Iris pigment epithelial cell (primary cell): ENCODE measurements at places on chromosomes 13 and 19.

DNA sequence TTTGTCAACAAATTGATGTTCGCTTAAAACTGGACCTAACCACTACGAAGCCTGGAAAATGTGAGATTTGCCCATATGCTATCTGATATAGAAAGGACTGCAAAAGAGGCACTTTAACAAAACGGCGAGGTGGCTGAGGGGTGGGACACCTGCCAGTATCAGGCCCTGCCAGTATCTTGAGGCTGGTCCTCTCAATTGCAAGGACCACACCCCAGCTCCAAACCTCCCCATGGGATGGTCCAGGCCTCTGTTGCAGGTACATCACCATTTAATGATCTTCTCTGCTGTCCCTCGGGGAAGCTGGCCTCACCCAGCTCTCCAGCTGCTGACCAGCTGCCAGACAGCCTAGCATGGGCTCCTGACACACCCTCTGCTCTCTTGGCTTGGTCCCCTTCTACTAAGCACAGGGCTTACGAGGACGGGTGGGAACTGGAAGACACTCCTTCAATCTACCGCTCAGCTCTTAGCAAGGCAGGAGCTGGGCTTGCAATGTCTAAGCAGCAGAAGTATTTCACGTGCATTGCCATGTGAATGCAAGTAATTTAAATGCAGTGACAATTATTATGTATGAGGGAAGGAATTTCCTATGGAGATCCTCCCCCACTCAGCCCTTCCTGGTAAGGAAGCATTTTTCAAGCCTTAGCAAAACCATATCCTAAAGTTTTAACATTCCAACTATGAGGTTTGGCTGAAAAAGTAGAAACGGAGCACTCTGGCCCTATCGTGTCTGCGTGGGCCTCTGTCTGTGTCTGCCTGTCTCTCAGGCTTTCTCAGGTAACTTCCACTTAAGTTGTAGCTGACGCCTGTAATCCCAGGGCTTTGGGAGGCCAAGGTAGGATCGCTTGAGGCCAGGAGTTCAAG lies 63.9 kb downstream of the LATS2 start:
- DNase-seq = peak; percentile 94

DNA sequence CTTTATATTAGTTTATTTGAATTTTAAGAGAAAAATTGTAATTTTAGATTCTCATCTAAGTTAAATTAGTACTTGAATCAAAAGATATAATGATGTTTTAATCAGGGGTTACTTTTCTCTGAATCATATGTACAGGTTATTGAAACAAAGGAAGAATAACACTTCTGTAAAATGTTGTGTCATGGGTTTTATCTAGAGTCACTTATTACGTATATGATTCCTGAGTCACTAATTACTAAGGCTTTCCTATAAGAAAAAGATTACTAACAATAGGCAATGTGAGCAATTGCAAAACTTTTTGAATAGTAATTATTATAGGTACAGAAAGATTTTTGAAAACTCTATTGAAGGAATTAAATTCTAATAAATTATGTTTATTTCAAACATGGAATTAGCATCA lies 99.2 kb upstream of the KLF5 start:
- peak; percentile 31 for DNase-seq

DNA sequence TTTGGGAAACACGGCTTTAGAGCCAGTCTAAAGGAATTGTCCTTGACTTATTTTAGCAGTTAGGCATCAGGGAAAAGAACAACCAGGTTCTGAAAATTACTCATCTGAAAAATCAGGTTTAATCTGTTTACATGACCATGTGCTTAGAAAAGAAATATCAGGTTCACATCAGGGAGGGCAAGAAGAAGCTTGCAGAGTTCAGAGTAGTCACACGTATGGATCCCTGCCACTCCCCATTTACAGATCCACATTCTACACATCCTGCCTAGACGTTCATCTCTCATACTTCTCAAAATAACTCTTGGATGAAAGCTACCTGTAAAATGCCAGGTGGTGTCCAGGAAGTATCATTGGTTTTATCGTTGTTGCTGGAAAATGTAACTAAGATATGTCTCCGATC lies 14.0 kb upstream of the PHF11 start:
- no peak for DNase-seq

GRCh38 chr13:110341445-110342244 lies 34.6 kb downstream of the COL4A2 start:
- DNase-seq = peak; percentile 89

DNA sequence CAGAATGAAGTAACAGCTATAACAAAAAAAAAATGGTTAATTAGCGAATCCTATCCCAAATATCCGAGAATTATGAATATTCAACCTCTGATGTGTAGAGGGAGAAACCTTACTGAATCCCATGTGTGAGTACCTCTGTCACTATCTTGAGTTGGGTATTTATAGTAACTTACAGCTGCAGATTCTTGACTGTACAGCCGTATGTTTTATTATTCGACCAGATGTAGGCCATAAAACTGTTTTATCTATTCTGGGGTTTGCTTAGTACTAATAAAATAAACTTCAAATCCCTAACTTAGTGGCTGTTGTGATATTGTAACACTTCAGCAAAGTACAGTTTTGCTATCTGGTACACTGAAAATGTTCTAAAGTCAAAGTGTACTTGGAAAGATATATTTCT lies 120.0 kb downstream of the EFNB2 start:
- DNase-seq = no peak

- DNase-seq = no peak
Measured at GRCh38 chr19:351976-352625, 7.5 kb upstream of the MIER2 start.

DNA sequence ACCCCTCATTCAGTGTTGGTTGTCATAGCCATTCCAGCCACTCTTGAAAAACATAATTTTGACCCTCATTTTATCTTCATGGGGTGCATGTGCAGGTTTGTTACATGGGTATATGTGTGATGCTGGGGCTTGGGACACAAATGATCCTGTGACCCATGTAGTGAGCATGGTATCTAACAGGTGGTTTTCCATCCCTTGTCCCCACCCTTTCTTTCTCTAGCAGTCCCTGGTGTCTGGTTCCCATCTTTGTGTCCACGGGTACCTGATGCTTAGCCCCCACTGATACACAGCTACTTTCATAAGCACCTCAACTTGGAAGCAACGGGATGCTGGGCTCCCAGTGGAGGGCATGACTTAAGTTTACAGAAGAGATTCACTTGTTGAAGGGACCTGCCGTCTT lies 373.5 kb downstream of the UQCRFS1 start:
- no peak for DNase-seq

GRCh38 chr13:60627071-60627686 lies 230.2 kb downstream of the TDRD3 start:
- peak; percentile 20 for DNase-seq

GRCh38 chr13:91805605-91806004 lies 407.2 kb downstream of the GPC5 start:
- DNase-seq = no peak

DNA sequence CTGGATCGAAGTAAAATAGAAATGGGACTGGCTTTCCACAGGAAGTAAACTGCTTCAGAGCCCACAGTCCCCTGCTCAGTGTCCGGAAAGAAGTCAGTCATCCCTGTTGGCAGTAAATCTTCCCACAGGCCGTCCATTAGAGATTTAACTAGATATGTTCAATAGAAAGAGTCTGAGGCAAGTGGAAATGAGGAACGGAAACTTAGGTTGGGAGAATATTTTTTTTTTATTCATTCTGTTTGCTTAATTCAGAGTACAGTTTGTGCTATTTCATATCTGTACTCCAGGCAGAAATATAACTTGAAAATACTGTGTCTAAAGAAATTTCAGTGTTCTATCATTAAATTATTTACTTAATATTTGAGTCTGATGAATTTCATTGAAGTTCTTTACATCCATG lies 22.7 kb downstream of the SLC25A15 start:
- no peak for DNase-seq

DNA sequence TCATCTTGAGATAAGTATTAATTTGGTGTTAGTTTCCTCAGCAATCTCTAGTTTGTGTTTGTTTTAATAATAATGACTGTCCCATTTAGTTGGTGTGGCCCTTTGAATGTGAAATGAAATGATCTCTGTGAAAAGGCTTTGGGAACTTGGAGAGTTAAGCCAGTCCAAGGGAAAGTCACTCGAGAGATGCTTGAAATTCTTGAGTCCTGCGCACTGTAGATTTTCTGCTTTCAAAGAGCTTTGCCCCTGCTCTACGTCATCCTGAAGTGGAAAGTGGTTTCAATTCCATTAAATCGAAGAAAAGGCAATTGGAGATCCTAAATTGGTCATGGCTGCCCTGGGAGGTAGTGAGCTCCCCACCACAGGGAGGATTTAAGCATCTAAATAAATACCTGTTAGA lies 403.8 kb downstream of the ZNF536 start:
- DNase-seq = no peak

DNA sequence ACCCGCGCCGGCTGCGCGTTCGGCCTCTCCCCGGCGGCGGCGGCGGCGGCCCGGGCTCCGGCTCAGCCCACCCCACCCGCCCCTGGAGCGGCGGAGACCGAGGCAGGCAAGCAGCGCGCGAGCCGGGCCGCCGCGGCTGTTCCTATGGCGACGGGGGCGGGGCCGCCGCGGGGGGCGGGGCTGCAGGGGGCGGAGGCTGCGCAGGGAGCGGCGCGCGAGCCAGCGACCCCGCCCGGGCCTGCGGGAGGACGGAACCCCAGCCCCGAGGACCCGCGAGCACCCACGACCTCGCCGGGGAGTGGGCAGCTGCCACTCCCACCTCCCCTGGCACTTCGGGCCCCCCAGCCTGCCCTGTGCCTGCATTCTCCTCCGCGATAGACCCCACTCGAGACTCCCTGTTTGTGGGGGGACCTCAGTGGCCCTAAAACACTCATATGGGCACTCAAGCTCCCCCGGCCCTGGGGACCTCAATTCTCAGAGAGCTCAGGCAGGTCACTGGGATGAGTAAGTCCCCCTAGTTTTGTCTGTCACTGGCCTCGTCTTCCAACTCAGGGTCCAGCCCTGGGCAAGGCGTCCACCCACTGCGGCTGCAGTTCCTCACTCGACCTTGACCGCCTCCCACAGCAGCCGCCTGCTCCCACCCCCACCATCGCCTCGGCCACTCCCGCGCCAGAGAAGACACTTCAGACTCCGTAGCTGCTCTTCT lies at the start of gene CTXN1:
CTXN1 (minus strand) TSS at position 115 of the 706 bp plus-strand sequence. CDS start 597 bp downstream, outside the sequence.
- DNase-seq = peak; percentile 36

DNA sequence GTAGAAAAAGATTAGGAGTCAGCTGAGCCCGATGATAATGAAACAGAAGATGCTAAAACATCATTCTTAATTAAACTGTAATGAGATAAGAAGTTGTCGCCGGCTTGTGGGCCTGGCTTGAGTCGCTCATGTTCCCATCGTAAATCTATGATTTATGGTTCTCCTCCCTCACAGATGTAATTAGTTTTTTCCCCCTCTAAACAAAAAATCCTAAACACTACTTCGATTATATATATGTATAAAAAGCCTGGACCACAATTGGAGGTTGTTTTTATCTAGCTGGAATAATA lies 151.3 kb downstream of the PTPRS start:
- no peak for DNase-seq

GRCh38 chr19:38730731-38731589 lies 13.3 kb downstream of the CAPN12 start:
- no peak for DNase-seq

- DNase-seq = no peak
Measured at GRCh38 chr13:98875146-98875729, 102.6 kb downstream of the DOCK9 start.

DNA sequence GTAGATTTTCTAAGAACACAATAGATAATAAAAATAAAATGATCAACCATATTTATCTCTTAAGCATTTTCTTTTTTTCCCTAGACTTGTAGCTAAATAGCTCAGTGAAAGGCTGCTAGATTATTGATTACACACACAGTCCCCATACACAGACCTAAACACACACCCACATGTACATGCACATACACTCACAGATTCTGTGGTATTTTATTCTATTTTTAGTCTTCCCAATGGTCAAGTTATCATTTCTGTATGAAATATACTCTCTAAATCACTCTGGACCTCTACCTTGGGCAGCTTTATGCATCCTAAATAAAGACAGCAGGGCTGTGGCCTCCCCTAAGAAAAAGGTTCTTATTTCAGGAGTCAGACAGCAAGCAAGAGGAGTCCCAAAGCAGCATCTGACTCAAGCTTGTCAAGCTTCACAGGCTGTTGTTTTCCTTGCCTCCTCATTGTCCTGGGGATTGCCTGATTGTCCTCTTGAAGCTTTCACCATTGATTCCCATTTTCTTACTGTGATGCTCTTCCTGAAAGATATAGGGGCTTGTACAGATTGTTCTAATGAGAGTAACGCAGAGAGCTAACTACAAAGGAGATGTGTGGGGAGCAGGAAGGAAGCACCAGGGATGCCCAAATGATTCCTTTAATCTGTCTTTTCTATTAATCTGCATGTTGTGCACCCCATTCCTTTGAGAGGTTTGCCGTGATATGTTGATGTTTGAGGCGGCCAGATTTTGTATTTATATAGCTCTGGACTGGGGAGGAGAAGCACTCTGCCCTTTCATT lies 986.5 kb downstream of the PCDH17 start:
- DNase-seq = no peak

DNA sequence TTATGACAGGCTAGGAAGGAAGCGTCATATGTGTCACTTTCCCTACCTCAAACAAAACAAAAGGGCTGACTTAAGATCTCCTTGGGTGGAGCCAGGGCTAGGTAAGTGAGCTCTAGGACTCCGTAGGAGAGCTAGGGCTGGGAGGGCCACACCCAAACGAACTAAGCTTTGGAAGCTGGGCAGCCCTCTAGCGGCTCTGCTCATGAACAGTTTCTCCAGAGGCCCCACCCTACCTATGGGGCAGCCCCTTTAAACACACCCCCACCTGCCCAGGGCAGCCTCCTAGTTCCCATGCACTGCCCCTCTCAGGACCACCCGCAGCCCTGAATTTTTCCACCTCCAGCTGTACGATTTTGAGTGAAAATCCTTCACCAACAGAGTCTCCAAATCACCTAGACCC lies 3.5 kb downstream of the PEG3 start:
- no peak for DNase-seq

DNA sequence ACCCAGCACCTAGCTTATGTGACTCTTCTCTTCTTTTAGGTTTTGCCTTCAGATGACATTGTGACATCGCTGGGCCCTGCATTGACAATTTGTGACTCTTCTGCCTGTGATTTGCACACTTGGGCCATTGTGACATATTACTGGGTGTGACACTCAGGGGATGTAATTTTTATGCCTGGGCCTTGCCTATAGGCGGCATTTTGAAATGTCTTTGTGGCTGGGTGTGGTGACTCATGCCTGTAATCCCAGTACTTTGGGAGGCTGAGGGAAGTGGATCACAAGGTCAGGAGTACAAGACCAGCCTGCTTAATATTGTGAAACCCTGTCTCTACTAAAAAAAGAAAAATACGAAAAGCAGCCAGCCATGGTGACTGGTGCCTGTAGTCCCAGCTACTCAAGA lies 28.4 kb upstream of the ZNF681 start:
- DNase-seq = peak; percentile 90

- no peak for DNase-seq
Measured at GRCh38 chr13:32845952-32846950, 170.0 kb upstream of the KL start.
